Stimulated activated CD8-positive, alpha-beta memory T cell treated with anti-CD3 and anti-CD28 coated beads, Interleukin-7, amount 100 ng/mL, for 48 hours (primary cell): ENCODE measurements at places on chromosomes 13 and 19.

GRCh38 chr19:21900401-21900800, 64.4 kb upstream of the ZNF43 start:
- DNase-seq: no peak

GRCh38 chr19:57803594-57804325, 11.0 kb downstream of the ZNF552 start:
- DNase-seq: no peak

- DNase-seq: no peak
Observed at GRCh38 chr13:51771418-51772104, 32.4 kb downstream of the DHRS12 start.

GRCh38 chr13:30480292-30480950, 14.7 kb upstream of the HMGB1 start:
- no peak for DNase-seq
